ENCODE measurements at places on chromosomes 7 and 10.

DNA sequence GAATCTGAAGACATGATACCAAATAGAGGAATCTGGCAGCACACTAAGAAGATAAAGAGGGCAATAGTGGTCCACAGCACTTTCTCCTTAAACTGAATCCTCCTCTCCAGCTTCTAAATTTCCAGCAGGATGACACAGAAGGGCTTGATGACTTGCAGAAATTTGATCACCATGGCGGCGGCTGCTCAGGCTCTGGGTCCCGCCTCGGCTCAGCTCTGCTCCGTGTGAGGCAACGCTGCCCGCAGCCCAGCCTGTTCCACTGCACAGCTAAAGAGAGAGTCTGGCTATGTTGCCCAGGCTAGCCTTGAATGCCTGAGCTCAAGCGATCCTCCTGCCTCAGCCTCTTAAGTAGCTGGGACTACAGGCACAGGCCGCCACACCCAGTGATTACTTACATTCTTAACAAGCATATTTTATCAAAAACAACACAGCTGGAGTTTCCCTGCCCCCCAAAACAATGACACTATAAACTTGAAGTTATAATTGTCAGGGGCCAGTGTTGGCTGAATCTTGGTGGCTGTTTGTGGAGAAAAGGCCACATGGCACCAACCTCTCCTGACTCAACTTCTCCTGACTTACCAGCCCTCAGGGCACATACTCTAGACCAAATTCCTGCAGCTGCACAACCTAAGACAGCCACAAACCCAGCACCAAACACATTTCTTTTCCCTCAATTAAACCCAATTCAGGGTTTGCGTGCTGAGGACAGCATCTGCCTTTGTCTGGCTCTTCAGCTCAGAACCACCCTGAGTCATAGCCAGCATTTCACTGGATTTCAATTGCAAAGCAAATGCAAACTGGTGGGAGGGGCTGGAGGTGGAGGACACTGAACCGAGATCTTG is 11.6 kb upstream of the TNPO3 start:
- no peak for DNase-seq

- no peak for DNase-seq
These were observed 216.9 kb downstream of the C7orf25 start for GRCh38 chr7:42694894-42695507.

GRCh38 chr7:4830176-4830575 is 31.7 kb downstream of the PAPOLB start:
- DNase-seq, result no peak

DNA sequence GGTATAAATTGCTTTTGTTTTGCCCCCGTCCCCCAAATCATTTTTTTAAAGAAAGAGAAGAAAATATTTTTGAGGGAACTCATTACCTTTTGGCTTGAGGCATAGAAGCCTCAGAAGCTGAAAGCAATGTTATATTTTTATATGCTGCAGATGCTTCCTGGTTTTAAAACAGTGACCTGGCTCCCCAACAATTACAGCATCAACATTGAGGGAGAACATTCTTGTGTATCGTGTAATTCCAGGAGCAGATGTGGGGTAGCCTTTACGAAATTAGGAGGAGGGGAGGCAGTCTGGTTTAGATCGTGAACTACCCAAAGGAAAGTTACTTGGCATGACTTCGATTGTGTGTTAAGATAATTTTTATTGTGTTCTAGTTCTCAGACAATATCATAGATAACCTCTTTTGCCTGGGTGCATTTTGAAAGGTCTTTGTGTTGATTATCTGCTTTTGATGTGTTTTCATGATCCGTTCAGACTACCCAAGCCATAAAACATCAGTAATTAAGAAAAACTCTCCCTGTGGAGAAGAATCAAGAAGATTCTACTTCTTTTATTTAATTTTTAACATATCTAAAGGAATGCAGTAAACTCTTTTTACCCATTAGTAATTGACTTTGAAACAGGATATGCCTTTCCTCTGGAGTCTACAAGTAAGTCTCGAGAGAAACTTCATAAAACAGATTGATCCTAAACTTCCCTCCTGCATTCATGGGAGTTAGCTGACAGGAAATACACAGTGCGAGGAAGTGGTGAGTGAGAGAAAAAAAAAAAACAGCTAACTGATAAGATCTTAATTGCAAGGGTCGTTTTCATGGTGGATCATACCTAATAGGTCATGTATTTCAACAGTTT is 141.4 kb downstream of the KIAA1217 start:
- DNase-seq, result no peak

Measured in stimulated activated CD8-positive, alpha-beta memory T cell treated with anti-CD3 and anti-CD28 coated beads, Interleukin-15, amount 100 ng/mL, for 4 hours (primary cell).